ENCODE measurements at places on chromosomes 7 and 10. TPM values are rescaled to one million over a fixed set of nuclear protein-coding genes. Genes with fewer than 3 reads are reported as not detected.

Gene ADCY1
- 1.3 TPM for total RNA-seq

Gene CPA2
- total RNA-seq = not detected

DNA sequence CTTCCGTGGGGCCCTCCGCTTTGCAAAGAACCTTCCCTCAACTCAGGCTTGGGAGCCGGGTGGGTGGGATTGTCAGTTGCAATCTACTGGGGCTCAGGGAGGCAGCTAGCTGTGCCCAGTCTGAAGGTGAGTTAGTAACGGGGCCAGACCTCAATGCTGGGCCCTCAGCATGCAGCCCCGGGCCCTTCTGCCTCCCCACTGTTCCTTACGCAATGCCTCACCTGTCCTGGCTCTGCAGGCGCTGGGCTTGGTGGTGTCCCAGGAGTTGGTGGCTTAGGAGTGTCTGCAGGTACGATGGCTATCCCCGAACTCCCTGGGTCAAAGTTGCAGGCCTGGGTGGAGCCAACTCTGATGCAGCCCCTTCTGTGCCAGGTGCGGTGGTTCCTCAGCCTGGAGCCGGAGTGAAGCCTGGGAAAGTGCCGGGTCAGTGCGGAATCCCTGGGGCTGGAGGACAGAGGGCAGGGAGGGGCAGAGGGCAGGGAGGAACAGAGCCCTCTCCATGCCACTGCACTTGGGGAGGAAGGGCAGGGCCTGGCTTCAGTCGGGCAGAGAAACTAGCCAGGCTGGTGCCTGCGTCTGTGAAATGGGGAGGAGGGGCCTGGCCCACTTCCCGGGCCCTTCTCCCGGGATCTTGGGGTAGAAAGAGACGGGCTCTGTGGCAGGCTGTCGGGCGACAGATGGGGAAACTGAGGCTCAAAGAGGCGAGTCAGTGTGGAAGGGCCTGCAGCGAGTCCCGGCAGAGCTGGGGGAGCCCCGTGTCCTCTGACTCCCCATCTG is 15.0 kb downstream of the ELN start:
- H3K27me3 ChIP-seq = no peaks in the 10 kb centered on the region
- peaks cover 8% of the 10 kb centered on the region for H3K4me1 ChIP-seq
- peaks cover 80% of the 10 kb centered on the region for H3K36me3 ChIP-seq
- H3K27ac ChIP-seq = peak overlapping the region; percentile 36

GRCh38 chr7:72140566-72140965 is 271.6 kb downstream of the CALN1 start:
- no peaks in the 10 kb centered on the region for H3K4me1 ChIP-seq
- no peak overlapping the region for H3K27ac ChIP-seq
- H3K27me3 ChIP-seq = no peaks in the 10 kb centered on the region
- DNase-seq = no peak
- H3K4me3 ChIP-seq = no peak overlapping the region

DNA sequence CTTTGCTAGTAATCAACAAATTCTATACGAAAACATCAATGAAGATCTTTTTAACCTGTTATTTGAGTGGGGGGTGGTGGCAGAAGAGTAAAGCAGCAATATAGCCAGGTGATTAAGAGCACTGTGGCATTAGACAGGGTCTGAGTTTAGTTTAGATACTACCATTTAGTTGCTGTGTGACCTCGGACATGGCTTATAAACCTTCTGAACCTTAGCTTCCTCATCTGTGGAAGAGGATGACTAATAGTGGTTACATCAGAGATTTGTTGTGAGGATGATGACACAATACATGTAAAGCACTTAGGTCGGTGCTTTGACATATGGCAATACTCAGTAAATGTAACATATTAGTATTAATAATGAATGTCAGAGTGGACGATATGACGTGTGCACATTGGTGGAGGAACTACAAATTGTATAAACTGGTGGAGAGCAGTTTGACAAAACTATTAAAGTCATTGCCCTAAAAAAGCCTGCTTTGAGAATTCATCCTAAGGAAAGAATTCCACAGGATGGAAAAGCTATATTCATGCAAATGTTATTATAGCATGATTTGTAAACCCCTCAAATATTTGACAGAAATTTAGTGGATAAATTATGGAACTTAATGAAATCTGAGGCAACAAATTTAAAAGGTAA is 24.3 kb downstream of the SPAG6 start:
- H3K4me3 ChIP-seq = no peak overlapping the region
- DNase-seq = no peak
- no peaks in the 10 kb centered on the region for H3K27me3 ChIP-seq
- no peaks in the 10 kb centered on the region for H3K36me3 ChIP-seq

GRCh38 chr7:144534196-144534595 is 130.7 kb upstream of the NOBOX start:
- no peaks in the 10 kb centered on the region for H3K4me1 ChIP-seq
- no peak overlapping the region for H3K27ac ChIP-seq
- no peak overlapping the region for H3K4me3 ChIP-seq
- H3K36me3 ChIP-seq = no peaks in the 10 kb centered on the region
